Bone marrow (tissue), 2 donors: ENCODE measurements at places on chromosomes 6 and 20.

GRCh38 chr20:58708246-58708931 is 15.8 kb downstream of the NPEPL1 start:
- DNase-seq = no peak

DNA sequence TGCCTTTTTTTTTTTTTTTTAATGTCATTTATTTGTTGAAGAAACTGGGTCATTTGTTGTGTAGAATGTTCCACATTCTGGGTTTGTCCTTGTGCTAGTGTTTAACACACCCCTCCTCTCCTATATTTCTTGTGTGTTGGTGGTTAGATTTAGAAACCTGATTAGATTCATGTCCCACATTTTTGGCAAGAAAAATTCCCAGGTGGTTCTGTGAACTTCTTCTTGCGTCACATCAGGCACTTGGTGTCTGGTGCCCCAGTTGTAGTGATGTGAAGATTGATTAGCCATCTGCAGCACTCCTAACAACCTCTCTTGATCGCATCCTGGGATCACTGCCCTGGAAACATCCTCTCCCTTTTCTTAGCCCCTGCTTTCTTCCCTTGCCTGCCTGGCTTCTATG is 7.8 kb downstream of the PIGT start:
- DNase-seq = no peak

GRCh38 chr20:1802385-1803060 is 92.7 kb upstream of the SIRPA start:
- peak; percentile 34 for DNase-seq

DNA sequence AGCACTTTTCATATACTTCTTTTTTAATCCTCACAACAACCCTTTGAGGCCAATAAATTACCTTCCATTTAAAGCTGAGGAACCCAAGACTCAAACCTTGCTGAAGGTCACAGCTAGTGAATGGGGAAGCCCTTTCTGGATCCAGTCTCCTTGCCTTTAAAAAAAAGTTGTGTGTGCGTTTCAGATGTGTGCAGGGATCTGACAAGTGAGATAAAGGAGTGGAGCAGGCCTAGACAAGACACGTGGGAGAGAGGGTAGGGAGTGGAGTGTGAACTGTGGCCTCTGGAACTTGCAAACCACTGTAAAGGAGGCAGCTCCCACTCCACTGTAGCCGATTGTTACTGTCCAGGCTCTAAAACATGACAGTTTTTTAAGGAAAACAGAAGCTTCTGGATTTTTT is 1.9 kb downstream of the KLHL32 start:
- DNase-seq = no peak

- no peak for DNase-seq
Measured at GRCh38 chr6:135331002-135331401, 149.9 kb downstream of the MYB start.
